ENCODE measurements at places on chromosomes 5 and 9.

- DNase-seq: no peak
Measured at GRCh38 chr9:130794923-130795495, 40.0 kb upstream of the ABL1 start.

GRCh38 chr5:28448791-28449190 is 1410.4 kb upstream of the CDH9 start:
- no peak for DNase-seq

GRCh38 chr5:172009536-172010270 is 3.3 kb upstream of the FBXW11 start:
- DNase-seq: no peak

DNA sequence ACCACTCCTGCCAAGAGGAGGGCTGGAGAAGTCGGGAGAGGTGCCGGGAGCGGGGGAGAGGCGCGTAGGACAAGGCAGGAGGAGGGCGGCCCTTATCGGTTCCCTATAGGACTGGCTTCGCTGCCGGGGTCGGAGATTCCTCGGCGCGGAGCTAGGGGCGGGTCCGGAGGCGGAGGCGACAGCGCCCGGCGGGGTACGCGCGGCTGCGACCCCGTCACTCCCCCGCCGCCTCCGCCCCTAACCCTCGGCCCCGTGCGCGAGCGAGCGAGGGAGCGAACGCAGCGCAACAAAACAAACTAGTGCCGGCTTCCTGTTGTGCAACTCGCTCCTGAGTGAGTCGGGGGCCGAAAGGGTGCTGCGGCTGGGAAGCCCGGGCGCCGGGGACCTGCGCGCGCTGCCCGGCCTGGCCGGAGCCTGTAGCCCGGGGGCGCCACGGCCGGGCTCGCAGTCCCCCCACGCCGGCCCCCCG is 2.0 kb downstream of the GLIS3 start:
- peak; percentile 40 for DNase-seq

DNA sequence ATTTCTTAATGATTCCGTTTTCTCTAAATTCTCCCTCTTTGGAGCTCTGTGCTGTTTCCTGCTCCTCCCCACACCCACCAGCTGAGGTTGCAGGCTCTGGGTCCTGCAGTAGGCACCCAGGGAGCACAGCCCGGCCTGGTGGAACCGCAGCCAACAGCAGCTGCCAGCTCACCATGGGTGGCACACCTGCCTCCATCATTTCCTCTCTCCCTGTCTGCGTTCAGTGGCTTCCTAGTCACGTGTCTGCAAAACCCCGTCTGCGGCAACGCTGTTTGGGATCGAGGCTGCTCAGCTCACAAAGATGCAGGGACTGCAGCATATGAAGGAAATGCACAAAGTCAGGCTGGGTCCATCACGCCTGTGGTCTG is 367.8 kb downstream of the IRX2 start:
- DNase-seq: no peak

DNA sequence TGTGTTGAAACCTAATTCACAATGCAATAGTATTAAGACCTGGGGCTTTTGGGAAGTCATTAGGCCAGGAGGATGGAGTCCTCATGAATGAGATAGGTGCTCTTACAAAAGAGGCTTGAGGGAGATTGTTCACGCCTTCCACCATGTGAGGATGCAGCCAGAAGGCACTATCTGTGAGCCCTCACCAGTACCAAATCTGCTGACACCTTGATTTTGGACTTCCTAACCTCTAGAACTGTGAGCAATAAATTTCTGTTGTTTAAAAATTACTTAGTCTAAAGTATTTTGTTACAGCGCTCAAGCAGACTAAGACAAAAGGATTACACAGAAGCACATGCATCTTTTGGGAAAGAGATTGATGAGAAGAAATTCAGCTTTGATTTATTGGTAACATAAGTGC is 232.9 kb upstream of the NR4A3 start:
- no peak for DNase-seq

DNA sequence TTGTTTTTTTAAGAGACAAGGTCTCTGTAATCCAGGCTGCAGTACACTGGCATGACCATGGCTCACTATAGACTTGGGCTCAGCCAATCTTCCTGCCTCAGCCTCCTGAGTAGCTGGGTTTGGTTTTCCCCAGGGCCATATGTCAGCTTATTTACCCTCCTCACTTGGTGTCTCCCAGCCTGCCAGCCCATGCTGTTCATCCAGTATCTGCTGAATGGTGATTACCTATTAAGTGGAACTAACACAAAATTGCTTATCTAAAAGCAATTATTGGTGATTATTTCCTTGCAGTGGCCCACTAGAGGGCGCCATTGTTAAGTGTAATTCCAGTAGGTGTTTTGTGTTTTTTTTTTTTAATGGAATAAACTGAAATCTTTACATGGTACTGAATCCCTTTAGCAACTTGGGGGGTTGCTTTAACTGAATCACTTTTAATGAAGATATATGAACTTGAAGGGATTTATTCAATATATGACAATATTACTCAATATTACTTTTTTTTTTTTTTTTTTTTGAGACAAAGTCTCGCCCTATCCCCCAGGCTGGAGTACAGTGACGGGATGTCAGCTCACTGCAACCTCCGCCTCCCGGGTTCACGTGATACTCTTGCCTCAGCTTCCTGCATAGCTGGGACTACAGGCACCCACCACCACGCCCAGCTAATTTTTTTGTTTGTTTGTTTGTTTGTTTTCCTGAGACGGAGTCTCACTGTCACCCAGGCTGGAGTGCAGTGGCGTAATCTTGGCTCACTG is 13.8 kb downstream of the EXOSC2 start:
- DNase-seq: no peak

- DNase-seq: no peak
Measured at GRCh38 chr9:97807681-97808080, 45.3 kb upstream of the FOXE1 start.

DNA sequence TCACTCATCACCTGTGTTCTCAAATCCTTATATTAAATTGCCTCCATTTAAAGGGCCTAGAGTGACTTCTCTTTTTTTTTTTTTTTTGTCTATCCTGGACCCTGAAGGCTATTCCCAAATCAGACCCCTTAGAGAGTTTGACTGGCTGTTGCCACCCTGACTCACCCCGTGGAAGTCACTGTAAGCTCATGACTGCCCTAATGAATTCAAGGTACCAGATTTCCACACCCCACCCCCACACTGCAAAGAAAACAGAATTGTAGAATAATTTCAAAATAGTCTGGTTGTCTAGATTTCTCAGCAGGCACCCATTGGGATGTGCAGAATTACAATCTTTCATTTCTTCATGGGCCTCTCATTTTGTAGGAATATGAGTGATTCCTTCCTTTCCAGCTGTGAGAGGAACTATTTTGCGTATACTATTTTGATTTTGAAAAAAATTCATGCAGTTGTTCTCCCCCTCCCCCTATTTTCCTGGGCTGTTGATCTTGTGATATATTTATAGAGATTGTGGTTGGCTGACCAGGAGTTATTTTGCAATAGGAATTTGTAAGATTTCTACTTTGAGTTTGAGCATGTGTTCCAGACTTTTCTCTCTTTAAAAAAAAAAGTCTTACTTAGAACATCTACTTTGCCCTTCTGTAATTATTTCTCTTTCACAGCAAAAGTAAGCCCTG is 79.1 kb downstream of the ZNF618 start:
- DNase-seq: no peak

GRCh38 chr9:136093346-136093986 is 1.6 kb downstream of the NACC2 start:
- DNase-seq: no peak

DNA sequence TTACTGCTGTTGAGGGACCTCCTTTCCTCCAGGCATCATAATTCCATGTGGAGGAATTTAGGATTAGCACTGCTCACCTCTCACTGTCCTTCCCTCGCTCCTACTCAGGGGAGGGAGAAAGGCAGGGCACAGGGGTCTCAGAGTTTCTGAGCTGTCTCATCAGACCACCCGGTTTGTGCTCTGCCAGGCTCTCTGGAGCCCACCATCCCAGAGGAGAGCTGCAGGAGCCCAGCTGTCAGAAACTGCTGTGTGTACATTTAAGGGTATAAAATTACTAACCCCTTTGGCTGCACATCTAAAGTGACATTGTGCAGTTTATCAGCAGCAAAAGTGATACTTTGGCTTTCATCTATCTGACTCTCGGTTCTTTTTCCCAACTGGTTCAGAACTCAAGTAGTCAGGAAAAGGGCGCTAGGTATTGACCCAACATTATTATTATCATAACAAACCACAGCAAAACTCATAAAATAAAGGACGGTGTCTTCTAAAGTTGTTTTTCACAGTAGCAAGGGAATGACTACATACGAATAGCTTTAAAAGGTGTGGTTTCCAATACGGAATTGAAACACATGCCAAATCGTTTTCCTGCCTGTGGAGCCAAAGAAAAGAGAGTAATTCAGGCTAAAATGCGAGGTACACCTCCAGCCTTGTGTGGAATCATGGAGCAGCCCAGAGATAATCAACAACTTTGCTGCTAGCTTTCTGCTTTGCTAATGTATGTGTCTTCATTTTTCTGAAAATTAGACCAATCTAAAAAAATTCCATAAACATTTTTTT is 348.1 kb downstream of the TMEM167A start:
- no peak for DNase-seq

GRCh38 chr9:128750926-128751595 is 20.7 kb downstream of the ZER1 start:
- no peak for DNase-seq

Measured in GM19239 (cell line).